ENCODE measurements at places on chromosomes 13 and 19. TPM values are rescaled to one million over a fixed set of nuclear protein-coding genes. Genes with fewer than 3 reads are reported as not detected.

Gene ZNF135
- total RNA-seq, result 1.1 TPM

Gene NUP58
- total RNA-seq, result 55.0 TPM

Gene ZNF729
- total RNA-seq, result 0.09 TPM

Gene SLC8A2
- 282 TPM for total RNA-seq

Gene ETHE1
- total RNA-seq, result 23.0 TPM

Gene PRR19
- 0.95 TPM for total RNA-seq

Gene AMER2
- 18.3 TPM for total RNA-seq

Gene IER2
- 43.3 TPM for total RNA-seq

Gene CCNA1
- total RNA-seq, result 12.9 TPM

Gene SSBP4
- total RNA-seq, result 60.2 TPM

Gene OR4F17
- total RNA-seq, result not detected
